Hepatic stellate cell (primary cell): ENCODE measurements at places on chromosomes 4 and X.

- no peak for DNase-seq
Measured at GRCh38 chr4:155032521-155033229, 175.8 kb upstream of the NPY2R start.

DNA sequence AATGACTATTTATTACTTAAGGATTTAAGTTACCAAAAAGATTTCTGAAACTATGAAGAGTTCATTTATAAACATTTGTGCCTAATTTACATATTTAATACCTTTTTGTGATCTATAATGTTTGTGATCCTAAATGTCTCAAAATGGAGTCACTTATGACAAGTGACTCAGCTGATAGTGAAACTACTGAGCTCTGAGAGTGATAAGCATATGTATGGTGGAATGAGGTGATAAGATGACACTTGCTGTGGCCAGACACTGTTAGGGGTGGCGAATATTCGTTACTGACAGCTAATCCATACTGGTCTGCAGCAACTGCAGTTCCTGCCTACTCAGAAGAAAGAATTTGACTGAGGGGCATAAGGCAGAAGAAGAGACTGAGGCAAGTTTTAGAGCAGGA lies 5.5 kb upstream of the NXF3 start:
- DNase-seq = no peak

- no peak for DNase-seq
Measured at GRCh38 chr4:48296365-48296764, 26.7 kb upstream of the TEC start.

DNA sequence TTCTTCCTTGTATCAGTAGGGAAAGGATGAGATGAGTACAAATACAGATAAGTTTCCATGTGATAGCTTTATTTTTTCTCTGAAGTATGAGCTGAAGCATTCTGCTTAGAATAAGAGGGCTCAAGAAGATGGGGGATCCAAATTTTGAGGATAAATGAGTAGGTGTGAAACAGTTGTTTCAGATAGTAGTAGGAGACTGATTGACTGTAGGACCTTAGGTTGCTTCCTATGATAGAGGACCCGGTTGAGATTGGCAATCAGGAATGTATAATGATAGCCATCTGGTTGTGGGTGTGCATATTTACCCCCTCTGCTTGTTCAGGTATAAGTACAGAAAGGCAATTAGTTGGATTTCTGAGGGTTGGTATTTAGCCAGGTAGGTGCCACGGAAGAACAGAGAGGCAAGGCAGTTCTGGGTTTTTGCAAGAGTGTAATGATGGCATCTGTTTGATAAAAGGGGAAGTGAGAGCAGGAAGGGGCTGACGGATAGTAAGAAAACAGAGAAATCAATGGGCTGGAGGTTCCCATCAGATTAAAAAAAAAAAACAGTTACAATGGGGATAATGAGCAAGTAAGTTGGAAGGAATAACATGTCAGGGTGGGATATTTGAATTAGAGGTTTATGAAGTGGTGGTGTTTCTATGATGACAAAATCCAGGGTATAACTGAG lies 13.7 kb downstream of the OCRL start:
- no peak for DNase-seq

DNA sequence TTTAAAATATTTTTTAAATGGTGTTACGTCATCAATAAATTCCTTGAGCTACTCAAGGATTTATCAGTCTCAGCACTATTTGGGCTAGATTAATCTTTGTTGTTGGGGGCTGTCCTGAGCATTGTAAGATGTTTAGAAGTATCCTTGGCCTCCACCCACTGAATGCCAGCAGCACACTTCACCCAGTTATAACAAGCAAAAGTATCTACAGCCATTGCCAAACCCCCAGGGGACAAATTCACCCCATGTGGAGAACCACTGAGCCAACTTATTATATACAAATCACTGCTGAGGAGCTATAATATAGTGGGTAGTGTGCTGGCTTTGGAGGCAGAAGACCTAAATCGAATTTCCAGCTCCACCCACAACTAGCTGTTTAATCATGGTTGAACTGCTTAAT lies 58.3 kb downstream of the ATP10D start:
- no peak for DNase-seq

- DNase-seq = no peak
Measured at GRCh38 chrX:42220083-42220482, 296.7 kb upstream of the CASK start.

- DNase-seq = no peak
Measured at GRCh38 chrX:9493936-9494335, 29.1 kb downstream of the TBL1X start.

DNA sequence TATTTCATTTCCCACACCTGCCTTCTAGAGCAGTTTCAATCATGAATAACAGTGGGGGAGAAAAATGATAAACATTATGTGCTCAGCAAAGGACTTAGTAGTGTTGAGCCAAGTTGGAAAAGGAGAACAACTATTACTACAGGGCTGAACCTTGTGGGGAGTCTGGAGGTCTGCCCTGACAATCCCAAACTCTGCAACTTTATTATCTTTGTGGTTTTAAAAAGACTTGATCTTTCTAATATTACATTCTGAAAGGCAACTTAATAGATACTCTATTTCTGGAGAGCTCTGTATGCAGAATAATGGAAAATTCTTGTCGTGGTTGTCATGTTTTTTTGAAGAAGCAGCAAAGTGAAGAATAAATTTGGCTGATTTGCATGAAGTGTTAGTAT lies 116.1 kb downstream of the SPCS3 start:
- no peak for DNase-seq

DNA sequence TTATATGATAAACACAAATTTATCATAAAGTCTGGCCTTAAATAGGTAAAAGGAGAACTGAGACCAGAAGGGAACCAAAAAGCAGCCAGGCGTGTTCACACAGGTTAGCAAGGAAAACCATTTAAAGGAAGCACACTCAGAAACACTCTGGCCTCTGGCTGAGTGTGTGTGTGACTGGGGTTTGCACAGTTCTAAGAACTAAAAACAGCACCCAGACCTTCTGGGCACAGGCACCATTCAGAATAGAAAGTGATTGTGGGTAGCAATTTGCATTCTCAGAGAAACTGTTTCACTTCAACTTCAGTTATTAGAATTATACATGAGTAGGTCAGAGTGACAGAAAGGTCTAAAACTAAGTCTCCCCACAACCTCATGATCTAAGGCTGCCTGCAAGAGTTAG lies 10.0 kb downstream of the GPR82 start:
- no peak for DNase-seq

DNA sequence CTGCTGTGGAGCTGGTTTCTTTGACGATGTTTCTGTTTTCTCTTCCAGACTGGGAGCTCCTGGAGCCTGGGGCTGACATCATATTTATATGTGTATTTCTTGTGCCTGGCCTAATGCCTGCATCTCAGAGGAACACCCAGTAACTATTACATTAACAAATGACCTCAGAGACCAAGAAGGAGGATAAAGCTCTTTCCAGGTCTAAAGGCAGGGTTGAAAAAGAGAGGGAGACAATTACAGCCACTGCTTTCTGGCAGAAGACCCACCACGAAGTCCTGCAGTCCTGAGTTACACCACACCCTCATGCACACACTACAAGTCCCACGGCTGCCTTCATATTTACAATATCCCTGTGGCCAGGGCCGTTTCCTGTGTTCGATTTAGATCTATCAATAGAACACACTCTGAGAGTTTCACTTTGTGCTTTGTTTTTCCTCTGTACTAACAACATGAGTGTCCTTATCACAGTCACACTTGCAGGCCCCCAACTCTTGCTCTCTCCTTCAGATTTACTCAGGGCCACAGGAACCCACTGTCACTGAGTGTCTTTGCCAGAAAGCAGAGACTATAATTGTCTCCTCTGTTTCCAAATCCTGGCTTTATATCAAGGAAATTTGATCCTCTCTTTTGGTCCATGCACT lies 535.5 kb downstream of the MID1IP1 start:
- no peak for DNase-seq

DNA sequence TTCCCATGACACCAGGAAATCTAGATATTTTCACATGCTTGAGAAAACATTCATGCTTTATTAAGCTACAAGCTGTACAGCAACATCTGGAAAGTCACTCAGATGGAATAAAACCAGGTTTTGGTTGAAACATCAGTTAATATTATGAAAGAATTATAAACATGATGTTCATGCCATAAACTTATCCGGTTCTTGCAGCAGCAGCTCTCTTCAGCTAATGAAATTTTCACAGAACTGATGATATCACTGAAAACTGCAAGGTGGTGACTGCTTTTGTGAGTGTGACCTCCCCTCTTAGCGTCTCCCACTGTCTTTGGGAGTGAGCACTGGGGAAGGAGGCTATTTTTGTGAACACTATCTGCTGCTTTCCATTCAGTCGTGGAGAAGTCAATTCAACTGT lies 56.9 kb downstream of the ARHGAP10 start:
- DNase-seq = no peak

DNA sequence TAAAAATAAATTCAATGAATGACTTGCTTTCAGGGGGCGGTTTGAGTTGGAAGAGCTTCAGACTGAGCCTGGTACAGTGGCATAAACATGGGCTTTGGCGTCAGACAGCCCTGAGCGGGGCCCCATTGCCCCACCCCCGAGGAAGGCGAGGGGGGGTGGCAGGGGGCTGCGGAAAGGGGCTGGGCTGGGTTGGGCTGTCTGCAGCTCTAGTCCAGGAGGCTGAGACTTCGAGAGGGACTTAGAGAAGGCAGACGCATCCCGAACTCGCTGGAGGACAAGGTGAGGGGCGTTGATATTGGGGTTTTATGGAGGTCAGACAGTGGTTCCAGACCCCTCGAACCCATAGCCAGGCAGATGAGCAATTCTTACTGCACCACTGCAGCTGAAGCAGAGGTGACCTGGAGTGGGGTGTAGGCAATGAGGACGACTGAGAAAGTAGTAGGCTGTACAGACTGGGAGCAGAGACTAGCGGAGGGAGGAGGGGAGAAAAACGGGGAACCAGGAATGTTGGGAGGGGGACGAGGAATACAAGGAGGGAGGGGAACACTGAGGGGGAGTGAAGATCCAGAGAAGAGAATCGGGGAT lies at the start of gene MAGED2:
MAGED2 (plus strand) TSS at position 222 of the 585 bp plus-strand sequence. CDS start 1,587 bp downstream, outside the sequence.
- no peak for DNase-seq

GRCh38 chr4:1693131-1693896 lies 9.2 kb upstream of the FAM53A start:
- peak; percentile 60 for DNase-seq

DNA sequence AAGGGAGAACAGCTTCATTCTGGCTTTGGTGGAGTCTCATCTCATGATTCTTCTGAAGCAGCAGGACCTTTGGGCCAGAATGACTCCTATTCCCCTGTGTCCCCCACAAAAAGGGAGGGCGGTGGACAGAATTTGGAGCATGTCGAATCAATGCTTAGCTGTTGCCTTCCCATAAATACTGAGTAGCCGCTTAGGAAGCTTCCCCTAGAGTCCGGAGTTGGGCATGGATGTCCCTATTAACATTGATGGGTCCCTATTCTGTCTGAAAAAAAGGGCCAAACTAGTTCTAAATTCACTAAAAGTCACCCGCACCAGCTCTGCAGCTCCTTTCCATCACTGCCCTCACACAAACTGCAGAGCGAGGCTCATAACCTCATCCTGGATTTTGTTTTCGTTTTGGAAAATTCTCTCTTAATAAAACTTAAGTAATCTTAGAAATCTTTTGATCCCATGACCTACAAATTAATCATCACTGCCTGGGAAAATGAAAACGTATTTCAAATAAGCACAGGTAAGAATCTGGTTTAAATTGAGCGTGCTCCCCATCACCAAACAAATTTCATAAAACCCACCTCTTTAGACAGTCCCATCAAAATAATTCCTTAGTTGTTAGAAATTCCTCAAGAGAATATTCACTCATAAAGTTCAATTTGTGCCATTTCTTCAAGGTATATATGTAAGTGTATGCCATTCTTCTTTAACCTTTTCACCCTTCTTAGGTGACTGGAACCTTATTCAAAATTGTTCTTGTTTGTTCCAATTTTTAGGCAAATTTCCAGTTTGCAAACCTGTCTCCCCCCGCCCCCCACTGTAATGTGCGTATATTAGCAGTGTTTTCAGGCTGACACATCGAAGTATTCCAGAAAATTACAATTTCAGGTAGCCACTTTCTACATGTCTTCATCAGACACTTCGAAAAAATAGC lies 53.3 kb upstream of the NKAP start:
- no peak for DNase-seq

GRCh38 chrX:39421006-39421405 lies 619.7 kb downstream of the MID1IP1 start:
- no peak for DNase-seq

- no peak for DNase-seq
Measured at GRCh38 chr4:15513545-15513944, 43.9 kb downstream of the CC2D2A start.

GRCh38 chr4:112973750-112974251 lies 75.7 kb upstream of the ANK2 start:
- DNase-seq = no peak

GRCh38 chrX:154333837-154334271 lies 38.3 kb downstream of the TKTL1 start:
- no peak for DNase-seq

DNA sequence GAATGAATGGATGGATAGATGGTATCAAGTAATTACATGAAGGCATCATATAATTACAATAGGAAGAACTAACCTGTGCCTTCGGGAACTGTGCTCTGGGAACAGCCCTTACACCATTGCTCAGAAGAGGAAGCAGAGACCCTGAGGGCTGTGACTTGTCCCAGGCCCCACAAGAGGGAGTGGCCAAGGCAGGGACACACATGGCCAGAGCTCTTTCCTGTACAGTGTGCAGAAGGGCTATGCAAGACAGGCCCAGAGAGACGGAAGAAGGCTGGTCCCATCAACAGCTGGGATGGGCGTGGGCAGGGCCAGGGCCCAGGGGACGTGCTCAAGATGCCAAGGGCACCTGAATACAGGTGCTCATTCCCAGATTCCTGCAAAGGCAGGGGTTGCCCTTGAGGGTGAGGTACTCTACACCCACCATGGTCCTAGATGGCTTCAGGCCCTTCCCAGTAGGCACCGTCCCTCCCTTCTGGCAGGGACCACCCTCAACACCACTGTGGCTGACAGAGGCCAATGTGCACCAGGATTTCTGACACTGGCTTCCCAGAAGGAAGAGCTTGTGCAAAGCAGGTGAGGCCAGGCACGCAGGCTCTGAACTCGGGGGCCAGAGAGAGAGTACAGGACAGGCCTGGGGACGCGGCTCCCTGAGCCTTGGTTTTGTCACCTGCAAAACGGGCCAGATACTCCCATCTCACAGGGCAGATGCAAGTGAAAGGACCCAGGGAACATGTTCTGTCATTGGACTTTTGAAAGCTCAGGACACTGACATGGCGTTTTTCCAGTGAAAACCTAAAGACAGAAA lies 1.7 kb downstream of the EVC2 start:
- DNase-seq = no peak

- peak; percentile 48 for DNase-seq
Measured at GRCh38 chrX:115894087-115894486, 276.5 kb upstream of the AGTR2 start.

DNA sequence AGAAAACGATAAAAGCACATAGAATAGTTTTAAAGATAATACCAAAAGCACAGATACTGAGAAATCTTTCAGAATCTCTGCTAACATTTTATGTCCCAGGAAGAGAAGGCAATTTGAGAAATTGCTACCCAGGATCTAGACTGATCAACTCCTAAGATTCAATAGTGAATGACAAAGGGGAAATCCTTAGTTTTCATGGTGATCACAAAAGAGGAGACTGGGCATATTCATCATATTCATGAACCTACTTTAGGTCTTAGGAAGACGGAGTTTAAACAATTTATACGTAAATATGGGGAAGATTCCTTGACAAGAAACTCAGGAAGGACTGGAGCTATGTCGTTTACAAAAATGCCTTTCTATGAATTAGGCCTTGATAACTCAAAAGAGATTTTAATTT lies 87.3 kb downstream of the SHISA3 start:
- no peak for DNase-seq
